CD4-positive, alpha-beta T cell treated with Interleukin-4 for 1 hour (primary cell): ENCODE measurements at places on chromosomes 3 and 15.

- no peak for DNase-seq
These were observed 153.7 kb downstream of the TIGIT start for GRCh38 chr3:114447545-114447944.

- peak; percentile 54 for DNase-seq
These were observed 740 bp upstream of the ZBTB47 start for GRCh38 chr3:42652611-42653302.

- DNase-seq = no peak
These were observed 54.9 kb upstream of the SLC7A14 start for GRCh38 chr3:170640737-170641171.

DNA sequence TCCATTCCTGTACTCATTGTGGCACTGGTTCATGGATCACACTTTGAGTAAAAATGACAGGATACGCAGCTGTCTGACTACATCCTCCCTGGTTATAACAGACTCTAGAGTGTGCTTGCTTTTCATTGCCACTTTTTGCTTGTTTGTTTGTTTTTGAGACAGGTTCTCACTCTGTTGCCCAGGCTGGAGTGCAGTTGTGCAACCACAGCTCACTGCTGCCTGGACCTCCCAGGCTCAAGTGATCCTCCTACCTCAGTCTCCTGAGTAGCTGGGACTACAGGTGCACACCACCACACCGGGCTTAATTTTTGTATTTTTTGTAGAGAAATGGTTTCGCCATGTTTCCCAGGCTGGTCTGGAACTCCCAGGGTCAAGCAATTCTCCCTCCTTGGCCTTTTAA, 89.3 kb upstream of the ROBO2 start:
- DNase-seq = no peak

DNA sequence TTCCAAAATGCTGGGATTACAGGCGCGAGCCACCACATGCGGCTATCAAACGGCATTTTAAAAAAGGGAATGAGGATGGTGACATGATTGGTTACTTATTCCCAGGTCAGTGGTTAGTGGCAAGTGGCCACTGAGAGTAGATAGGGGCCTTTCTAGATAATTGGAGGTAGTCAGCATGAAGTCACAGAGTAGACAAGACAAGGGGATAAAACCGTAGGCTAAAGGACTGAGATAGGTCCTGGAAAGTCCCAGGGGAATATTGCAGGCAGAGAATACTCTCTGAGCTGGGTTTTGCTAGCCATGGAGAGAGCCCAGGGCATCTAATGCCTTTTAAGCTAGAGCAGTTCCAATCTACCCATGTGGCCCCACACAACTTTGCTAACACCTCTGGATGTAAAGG, 52.2 kb downstream of the KCNAB1 start:
- no peak for DNase-seq

- no peak for DNase-seq
These were observed 162.8 kb downstream of the ARRDC4 start for GRCh38 chr15:98123297-98123696.

GRCh38 chr15:55527150-55527549, 19.1 kb upstream of the DNAAF4 start:
- DNase-seq = no peak

DNA sequence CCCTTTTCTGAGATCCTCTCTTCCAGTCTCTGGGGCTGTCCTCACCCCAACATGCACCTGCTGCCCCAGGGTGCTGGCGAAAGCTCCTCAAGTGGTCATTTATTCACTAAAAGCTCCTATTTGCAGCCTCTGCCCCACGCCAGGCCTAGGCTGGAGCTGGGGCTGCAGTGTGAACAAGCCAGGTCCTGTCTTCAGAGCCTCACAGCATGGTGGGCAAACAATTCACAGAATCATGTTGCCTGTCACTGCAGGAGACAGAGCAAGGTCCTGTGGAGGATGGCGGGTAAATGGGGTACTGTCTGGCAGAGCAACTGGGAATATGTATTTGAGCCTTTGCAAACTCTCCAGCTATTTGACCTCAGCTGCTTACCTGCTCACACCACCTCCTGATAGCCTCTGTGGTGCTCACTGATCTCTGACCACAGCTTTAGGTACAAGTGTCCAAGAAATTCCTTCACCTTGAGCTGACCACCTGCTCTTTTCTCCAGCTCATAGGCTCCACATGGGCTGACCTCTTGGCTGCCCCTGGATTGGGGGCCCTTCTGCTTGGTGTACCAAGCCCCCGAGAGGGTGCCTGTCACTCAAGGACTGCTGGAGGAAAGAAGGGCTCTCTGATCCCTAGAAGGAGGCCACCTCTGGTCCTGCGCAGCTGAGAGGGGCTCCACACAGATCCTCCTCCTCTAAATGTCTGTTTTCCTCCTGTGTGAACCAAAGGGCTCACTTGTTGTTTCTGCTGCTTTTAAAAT, 35.6 kb downstream of the AMOTL2 start:
- DNase-seq = no peak

GRCh38 chr3:143821862-143822261, 26.4 kb downstream of the SLC9A9 start:
- no peak for DNase-seq

GRCh38 chr3:100081311-100081710, 33.0 kb downstream of the FILIP1L start:
- no peak for DNase-seq

DNA sequence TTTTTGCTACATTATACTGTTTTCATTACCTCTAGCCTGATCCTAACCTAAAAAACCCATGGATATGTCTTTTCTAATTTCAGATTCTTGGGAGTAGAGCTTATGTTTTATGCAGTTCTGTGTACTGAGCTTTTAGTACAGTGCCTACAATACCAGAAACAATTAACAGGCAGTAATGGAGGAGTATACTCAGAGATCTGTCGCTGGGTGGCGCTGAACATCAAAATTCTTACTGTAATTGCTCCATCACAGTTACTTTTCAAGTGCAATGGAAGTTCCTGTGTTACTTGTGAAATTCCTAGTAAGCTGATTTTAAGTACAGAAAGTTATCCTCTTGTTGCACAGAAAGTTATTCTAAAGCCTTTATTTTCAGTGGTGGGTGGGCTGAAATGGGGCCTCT, 66.9 kb downstream of the RNF13 start:
- DNase-seq = peak; percentile 21

GRCh38 chr3:5010706-5011554, 31.7 kb downstream of the BHLHE40 start:
- peak; percentile 27 for DNase-seq

- no peak for DNase-seq
These were observed 747 bp downstream of the PLD1 start for GRCh38 chr3:171809611-171809860.

- no peak for DNase-seq
These were observed 215.6 kb upstream of the RBMS3 start for GRCh38 chr3:29065211-29065785.

- DNase-seq = no peak
These were observed 16.1 kb downstream of the ISY1 start for GRCh38 chr3:129144786-129145185.

DNA sequence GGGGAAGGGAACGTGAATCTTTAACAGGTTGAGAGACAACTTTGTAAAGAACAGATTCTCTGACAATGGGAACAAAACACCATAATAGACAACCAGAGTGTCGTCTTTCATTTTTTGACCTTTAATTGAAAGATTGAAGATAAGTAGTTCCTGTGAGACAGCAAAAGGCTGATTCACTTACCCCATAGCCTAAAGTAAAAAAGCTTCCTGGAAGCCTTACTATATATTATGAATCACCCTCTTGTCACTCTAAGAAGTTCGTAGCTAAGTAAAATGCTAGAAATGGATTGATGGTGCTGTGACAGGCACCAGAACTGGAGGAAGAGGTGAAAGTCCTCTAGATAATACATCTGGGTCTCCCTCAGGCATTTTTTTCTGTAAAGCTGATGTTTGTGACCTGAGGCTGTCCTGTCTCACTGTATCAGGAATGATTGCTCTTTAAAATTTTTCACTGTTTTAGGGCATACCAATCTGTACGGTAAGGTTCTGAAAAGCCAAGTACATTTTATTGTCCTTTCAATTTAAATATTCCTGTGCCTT, 824.6 kb upstream of the SEMA6D start:
- DNase-seq = no peak

DNA sequence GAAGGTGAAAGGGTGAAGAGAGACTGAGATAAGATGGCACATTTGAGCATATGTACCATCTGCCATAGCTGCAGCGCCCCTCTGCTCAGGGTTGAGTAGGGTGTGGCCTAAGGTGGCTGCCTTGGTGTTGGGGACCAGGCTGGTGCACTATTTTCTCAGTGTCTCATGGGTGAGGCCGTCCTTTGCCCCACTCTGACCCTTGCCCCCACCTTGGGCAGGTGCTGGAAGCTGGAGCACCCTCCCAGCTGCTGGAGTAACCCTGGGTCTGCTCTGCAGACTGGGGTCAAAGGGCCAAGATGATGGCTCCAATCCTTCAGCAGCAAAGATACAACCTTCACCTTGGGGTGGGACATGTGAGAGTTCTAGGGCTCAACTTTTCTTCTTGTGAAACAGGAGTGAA, 69.2 kb downstream of the DAPK2 start:
- DNase-seq = no peak

GRCh38 chr15:55360256-55360655, 41.2 kb downstream of the PIGB start:
- DNase-seq = no peak

- DNase-seq = peak; percentile 20
These were observed 755 bp downstream of the PTPN9 start for GRCh38 chr15:75578173-75578947.

DNA sequence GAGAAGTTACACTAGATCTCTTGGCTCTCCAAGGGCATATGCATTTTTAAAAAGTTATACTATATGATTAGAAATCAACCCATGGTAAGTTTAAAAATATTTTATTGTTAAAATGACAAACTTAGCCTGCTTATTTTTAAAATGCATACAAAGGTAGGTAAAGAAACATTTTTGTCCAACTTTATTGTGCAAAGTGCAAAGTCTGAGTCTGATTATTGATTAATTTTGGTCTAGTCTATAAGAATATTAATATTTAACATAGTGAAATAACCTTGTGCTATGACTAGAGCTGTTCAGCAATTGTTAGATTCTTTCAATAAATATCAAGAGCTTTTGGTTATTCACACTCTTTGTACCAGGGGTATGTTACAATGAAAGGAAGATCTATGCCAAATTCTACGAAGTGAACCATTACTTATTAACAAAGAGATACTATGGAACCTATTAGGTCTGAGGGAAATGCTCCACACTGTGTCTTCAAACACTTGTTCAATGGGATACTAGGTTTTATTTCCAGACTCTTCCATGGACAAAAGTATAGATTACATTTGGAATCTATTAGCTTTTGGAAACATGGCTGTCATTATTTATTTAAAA, 70.4 kb downstream of the DIPK2A start:
- no peak for DNase-seq

GRCh38 chr3:89419647-89420241, 312.3 kb downstream of the EPHA3 start:
- DNase-seq = no peak

DNA sequence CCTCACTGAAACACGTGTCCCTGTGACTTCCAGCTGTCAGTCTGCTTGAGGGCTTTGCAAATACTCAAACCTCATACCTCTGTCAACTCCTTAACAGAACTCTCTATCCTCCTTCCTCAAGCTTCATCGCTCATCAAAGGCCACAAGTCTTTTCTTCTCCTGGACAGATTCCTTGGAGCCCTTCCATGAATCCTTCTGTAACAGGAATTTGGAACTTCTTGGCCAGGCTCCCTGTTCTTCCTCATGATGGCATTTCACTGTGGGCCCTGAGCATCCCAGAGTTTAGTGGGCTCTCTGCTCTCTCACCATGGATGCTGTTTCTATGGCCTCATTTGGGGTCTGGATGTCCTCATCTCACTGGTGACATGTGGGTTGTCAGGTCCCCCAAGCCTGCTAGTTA, 105.0 kb upstream of the TLE3 start:
- no peak for DNase-seq

GRCh38 chr3:2701471-2701870, 408.7 kb downstream of the IL5RA start:
- DNase-seq = no peak

DNA sequence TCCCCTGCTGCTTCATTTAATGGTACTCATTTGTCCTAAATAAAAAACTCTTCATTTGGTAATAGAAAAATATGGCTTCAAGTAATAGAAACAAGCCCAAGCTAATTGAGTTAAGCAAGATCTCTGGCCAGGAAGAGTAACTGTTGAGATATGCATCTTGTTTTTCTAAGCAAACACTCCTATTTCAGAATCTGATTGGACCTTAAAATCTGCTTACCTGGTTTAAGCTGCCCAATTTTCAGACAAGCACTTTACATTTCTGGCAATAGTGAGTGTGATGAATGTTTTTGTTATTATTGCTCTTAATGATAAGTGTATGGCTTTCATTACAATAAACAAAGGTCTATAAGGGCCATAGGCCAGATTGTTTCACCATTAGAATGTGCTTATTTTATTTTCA, 86.2 kb downstream of the CMSS1 start:
- DNase-seq = no peak

GRCh38 chr15:45087513-45087912, 26.5 kb downstream of the DUOX2 start:
- DNase-seq = no peak

DNA sequence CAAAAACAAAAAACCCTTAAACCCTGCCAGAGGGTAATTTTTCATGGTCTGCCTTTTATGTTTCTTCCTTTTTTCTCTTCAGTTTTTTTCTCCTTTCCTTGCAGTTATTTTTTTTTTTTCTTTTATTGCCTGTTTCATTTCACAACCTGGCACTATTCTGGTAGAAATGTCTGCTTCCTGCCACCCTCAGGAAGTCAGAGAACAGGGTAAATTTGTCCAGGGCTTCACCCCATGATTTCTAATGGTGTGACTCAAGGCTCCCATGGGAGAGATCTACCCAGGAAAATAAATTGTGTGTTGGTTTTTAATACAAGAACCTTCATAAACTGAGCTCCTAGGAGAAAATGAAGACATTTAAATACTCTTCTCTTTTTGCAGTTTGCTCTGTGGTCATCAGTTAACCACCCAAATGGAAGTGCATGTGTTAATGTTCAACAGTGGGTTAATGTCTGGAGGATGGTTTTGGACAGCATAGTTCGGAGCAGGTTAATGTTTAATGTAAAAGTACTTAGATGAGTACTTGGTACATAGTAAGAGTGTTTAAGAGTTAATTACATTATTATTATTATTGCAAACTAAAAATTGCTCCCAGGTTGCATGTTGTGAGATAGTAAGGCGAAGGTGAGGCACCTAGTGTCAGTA, 45.9 kb downstream of the CGNL1 start:
- DNase-seq = no peak

DNA sequence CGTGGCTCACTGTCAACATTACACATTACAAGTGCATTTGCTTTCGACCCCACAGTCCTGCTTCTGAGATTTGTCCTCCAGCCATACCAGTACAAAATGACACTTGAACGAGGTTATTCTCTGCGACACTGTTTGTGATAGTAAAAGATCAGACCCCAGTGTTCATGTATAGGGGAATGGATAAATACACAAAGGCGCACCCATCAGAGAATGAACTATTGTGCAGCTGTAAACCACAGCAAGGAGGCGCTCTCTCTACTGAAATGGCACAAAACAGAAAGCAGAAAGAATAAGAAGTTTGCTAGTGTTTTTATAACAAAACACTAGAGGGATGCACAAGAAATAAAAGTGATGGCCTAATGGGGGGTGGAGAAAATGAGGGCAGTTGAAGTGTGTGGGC, 4.9 kb upstream of the CHSY1 start:
- DNase-seq = no peak
